ENCODE measurements at places on chromosomes 11 and 22. TPM values are rescaled to one million over a fixed set of nuclear protein-coding genes. Genes with fewer than 3 reads are reported as not detected.
A peak's percentile ranks its signal among the peaks of the same experiment; 100 is the strongest.

DNA sequence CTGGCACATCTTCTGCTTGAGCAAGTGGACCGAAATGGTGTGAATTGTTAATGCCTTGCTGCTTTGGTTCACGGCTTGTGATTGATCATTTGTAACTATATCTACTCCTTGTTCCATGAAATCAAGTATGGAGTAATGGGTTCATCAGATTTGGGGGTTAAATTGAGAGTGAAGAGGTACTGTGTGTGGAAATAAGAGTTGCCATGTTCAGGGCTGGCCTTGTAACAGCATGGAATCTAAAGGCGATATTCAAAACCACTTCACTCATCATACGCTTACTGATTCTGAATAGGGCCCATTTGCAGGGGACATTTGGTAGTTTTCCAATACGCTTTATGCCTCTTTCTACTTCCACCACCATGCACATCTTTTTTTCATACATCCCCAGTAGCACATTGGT, 122.2 kb downstream of the DCDC1 start:
- peaks cover 49% of the 10 kb centered on the region for H3K4me1 ChIP-seq
- H3K27me3 ChIP-seq: peaks cover 6% of the 10 kb centered on the region
- H3K27ac ChIP-seq: no peak overlapping the region
- DNase-seq: no peak
- no peak overlapping the region for H3K4me3 ChIP-seq

MMP8 gene
- not detected for total RNA-seq

DNA sequence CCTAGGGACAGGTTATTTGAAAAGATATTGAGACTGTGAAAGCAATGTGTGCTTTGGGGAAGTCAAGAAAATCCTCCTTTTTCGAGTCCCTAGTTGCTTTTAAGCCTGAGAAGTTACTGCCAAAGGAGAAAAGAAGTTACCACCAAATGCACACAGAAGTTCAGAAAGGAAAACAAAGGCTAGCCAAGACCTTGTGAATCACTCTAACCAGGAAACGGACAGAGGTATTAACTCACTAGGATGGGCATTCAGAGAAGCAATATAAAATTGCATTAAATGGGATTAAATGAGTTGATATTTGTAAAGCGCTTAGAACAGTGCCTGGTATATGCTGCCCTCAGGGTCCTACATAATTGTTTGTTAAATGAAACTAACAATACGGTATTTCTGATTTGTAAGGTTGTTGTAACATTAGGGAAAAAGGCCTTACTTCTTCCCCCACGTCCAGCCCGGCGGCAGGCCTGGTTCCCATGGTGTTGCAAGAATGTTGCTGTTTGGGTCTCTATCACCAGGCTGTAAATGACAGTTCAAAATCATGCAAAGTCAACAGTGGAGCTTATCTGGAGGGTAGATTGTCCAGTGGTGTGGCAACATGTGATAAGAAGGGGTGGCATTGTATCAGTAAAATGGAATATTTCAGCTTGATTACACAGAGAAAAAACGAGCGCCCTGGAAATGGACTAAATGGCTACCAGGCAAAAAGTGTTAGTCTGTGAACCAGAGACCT, 7.1 kb downstream of the TMA7B start:
- no peak overlapping the region for H3K27ac ChIP-seq
- H3K36me3 ChIP-seq: no peaks in the 10 kb centered on the region
- no peaks in the 10 kb centered on the region for H3K27me3 ChIP-seq
- DNase-seq: no peak

PRR33 gene
- total RNA-seq: not detected

BTBD18 gene
- total RNA-seq: not detected

TYR gene
- total RNA-seq: not detected

- H3K27ac ChIP-seq: no peak overlapping the region
- H3K4me3 ChIP-seq: no peak overlapping the region
- H3K27me3 ChIP-seq: no peaks in the 10 kb centered on the region
- H3K36me3 ChIP-seq: peaks cover 6% of the 10 kb centered on the region
- H3K4me1 ChIP-seq: peaks cover 14% of the 10 kb centered on the region
- no peak for DNase-seq
Measured at GRCh38 chr11:19931771-19932369, 219.2 kb downstream of the NAV2 start.

CHADL gene
- 1.5 TPM for total RNA-seq

DNA sequence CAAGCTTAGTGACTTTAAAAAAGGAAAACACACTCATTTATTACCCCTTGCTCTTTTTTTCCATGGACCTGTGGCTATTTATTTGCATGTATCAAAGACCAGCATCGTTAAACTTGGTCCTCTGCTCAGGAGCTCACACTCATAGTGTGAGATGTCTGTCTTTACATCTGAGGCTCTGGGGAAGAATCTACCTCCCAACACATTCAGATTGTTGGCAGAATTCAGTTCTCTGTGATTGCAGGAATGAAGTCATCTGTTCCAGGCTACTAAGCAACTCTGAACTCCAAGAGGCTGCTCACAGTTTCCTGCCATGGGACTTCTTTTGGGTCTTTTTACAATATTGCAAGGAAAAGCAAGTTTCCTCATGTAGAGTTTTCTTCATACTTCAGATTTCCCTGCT, 138.8 kb downstream of the LRRC4C start:
- no peaks in the 10 kb centered on the region for H3K36me3 ChIP-seq
- H3K4me3 ChIP-seq: no peak overlapping the region
- peaks cover 4% of the 10 kb centered on the region for H3K4me1 ChIP-seq
- H3K27ac ChIP-seq: no peak overlapping the region
- no peaks in the 10 kb centered on the region for H3K27me3 ChIP-seq

GRCh38 chr11:67438158-67438902, 848 bp upstream of the PTPRCAP start:
- H3K27ac ChIP-seq: no peak overlapping the region
- DNase-seq: no peak
- peaks cover 16% of the 10 kb centered on the region for H3K4me1 ChIP-seq
- H3K4me3 ChIP-seq: no peak overlapping the region
- no peaks in the 10 kb centered on the region for H3K27me3 ChIP-seq
- no peaks in the 10 kb centered on the region for H3K36me3 ChIP-seq

GRCh38 chr11:68090706-68091105, 30.5 kb downstream of the CHKA start:
- peaks cover 12% of the 10 kb centered on the region for H3K4me1 ChIP-seq
- H3K36me3 ChIP-seq: peaks cover 2% of the 10 kb centered on the region
- H3K27me3 ChIP-seq: no peaks in the 10 kb centered on the region
- DNase-seq: no peak
- H3K4me3 ChIP-seq: no peak overlapping the region

GRCh38 chr22:41574847-41575381, 14.1 kb downstream of the CSDC2 start:
- H3K4me3 ChIP-seq: no peak overlapping the region
- no peaks in the 10 kb centered on the region for H3K4me1 ChIP-seq
- no peak overlapping the region for H3K27ac ChIP-seq
- H3K36me3 ChIP-seq: no peaks in the 10 kb centered on the region

MYO7A gene
- total RNA-seq: 2.3 TPM

OR2AT4 gene
- total RNA-seq: not detected

- no peaks in the 10 kb centered on the region for H3K36me3 ChIP-seq
- DNase-seq: no peak
- H3K4me3 ChIP-seq: no peak overlapping the region
- H3K4me1 ChIP-seq: peaks cover 42% of the 10 kb centered on the region
- no peaks in the 10 kb centered on the region for H3K27me3 ChIP-seq
Measured at GRCh38 chr11:108909041-108909440, 244.2 kb downstream of the DDX10 start.

- no peak overlapping the region for H3K4me3 ChIP-seq
- no peak for DNase-seq
- H3K36me3 ChIP-seq: no peaks in the 10 kb centered on the region
- peaks cover 39% of the 10 kb centered on the region for H3K27me3 ChIP-seq
- H3K27ac ChIP-seq: no peak overlapping the region
- peaks cover 14% of the 10 kb centered on the region for H3K4me1 ChIP-seq
Measured at GRCh38 chr11:17472467-17472866, 4.2 kb downstream of the ABCC8 start.

GRCh38 chr22:17922925-17923903, 101.1 kb downstream of the MICAL3 start:
- no peaks in the 10 kb centered on the region for H3K27me3 ChIP-seq
- H3K4me3 ChIP-seq: no peak overlapping the region
- peak overlapping the region; percentile 95 for H3K27ac ChIP-seq
- DNase-seq: no peak
- peaks cover 15% of the 10 kb centered on the region for H3K4me1 ChIP-seq
- no peaks in the 10 kb centered on the region for H3K36me3 ChIP-seq

DNA sequence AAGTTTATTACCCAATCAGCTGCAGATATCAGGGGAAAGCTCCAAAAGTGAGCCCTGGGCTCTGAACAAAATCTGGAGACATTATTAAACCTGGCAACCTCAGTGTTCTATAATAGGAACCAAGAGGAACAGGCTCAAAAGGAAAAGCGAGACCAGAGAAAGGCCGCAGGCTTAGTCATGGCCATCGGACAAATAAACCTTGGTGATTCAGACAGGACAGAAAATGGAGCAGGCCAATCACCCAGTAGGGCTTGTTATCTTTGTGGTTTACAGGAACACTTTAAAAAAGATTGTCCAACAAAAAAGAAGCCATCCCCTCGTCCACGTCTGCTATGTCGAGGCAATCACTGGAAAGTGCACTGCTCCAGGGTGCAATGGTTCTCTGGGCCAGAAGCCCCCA, 7.7 kb upstream of the PANX1 start:
- DNase-seq: no peak
- peak overlapping the region; percentile 5 for H3K4me3 ChIP-seq
- H3K27ac ChIP-seq: peak overlapping the region; percentile 35
- no peaks in the 10 kb centered on the region for H3K27me3 ChIP-seq

- no peaks in the 10 kb centered on the region for H3K27me3 ChIP-seq
- peaks cover 21% of the 10 kb centered on the region for H3K4me1 ChIP-seq
- H3K36me3 ChIP-seq: no peaks in the 10 kb centered on the region
- no peak overlapping the region for H3K27ac ChIP-seq
- DNase-seq: no peak
Measured at GRCh38 chr11:75949023-75949672, 134.1 kb downstream of the UVRAG start.

GRCh38 chr11:112965656-112966055, 4.4 kb downstream of the NCAM1 start:
- H3K27me3 ChIP-seq: peaks cover 36% of the 10 kb centered on the region
- H3K36me3 ChIP-seq: no peaks in the 10 kb centered on the region
- H3K4me3 ChIP-seq: no peak overlapping the region
- no peak overlapping the region for H3K27ac ChIP-seq
- H3K4me1 ChIP-seq: peaks cover 22% of the 10 kb centered on the region

- peaks cover 29% of the 10 kb centered on the region for H3K27me3 ChIP-seq
- no peaks in the 10 kb centered on the region for H3K36me3 ChIP-seq
- peak; percentile 91 for DNase-seq
Measured at GRCh38 chr22:20013382-20013871, 3.2 kb downstream of the ARVCF start.

GRCh38 chr11:92866679-92867282, 102.7 kb upstream of the MTNR1B start:
- no peak for DNase-seq
- 0 out of 2 replicates have a peak, but pooled peaks cover 4% of the 10 kb centered on the region for H3K4me1 ChIP-seq
- no peaks in the 10 kb centered on the region for H3K36me3 ChIP-seq
- no peaks in the 10 kb centered on the region for H3K27me3 ChIP-seq
- no peak overlapping the region for H3K27ac ChIP-seq
- no peak overlapping the region for H3K4me3 ChIP-seq

DNA sequence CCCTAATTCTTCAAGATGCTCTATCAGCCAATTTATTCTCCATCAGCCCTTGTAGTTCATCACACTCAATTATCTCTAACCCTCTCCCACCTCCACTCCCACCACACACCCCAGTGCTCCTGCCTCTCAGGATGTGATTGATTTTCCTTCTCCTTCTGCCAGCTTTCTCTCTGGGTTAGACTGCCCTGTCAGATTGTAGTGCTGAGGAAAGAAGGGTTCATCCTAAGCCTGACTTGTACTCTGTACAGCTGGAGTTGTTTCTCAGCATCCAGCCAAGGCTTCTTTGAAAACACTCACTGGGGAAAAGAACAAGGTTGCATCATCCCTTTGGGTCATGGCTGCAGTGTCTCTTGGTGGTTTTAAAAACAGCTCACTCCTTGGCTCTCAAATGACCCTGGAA, 61.2 kb downstream of the CECR2 start:
- H3K27me3 ChIP-seq: no peaks in the 10 kb centered on the region
- H3K4me3 ChIP-seq: no peak overlapping the region
- H3K27ac ChIP-seq: peak overlapping the region; percentile 51
- H3K36me3 ChIP-seq: no peaks in the 10 kb centered on the region

GRCh38 chr11:64787526-64788320, 9.4 kb upstream of the SF1 start:
- no peaks in the 10 kb centered on the region for H3K36me3 ChIP-seq
- no peak overlapping the region for H3K27ac ChIP-seq
- H3K4me3 ChIP-seq: no peak overlapping the region
- H3K27me3 ChIP-seq: no peaks in the 10 kb centered on the region
- H3K4me1 ChIP-seq: no peaks in the 10 kb centered on the region

PLAAT5 gene
- total RNA-seq: 23.0 TPM

CNIH2 gene
- 12.2 TPM for total RNA-seq

- H3K36me3 ChIP-seq: no peaks in the 10 kb centered on the region
- H3K4me3 ChIP-seq: no peak overlapping the region
- no peak overlapping the region for H3K27ac ChIP-seq
- H3K27me3 ChIP-seq: no peaks in the 10 kb centered on the region
- H3K4me1 ChIP-seq: peaks cover 14% of the 10 kb centered on the region
Measured at GRCh38 chr11:115674176-115674936, 170.1 kb upstream of the CADM1 start.

DNA sequence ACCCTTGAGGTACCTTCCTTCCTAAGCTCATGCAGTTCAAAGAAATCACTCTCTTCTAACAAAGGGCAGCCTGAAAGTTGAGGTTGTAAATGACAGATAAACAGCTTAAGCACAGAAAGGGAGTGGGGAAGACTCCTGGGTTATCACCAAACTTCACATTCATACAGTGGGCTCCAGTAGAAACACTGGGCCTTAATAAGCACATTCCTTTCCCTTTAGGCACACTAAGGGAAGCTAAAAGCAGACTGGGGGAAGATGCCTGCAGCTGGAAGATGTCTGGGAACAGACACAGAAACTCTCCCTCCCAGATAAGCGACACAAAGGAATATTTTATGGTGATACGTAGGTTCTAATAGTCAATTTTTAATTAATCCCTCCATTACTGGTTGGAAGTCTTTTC, 350.3 kb upstream of the MPPED2 start:
- no peak for DNase-seq
- H3K27ac ChIP-seq: no peak overlapping the region
- no peaks in the 10 kb centered on the region for H3K27me3 ChIP-seq
- H3K36me3 ChIP-seq: peaks cover 11% of the 10 kb centered on the region
